Activated T-helper 1 cell treated with anti-CD3 and anti-CD28 coated beads, Interleukin-2, amount 50 U/mL, for 16 hours (primary cell): ENCODE measurements at places on chromosomes 12 and 14.

DNA sequence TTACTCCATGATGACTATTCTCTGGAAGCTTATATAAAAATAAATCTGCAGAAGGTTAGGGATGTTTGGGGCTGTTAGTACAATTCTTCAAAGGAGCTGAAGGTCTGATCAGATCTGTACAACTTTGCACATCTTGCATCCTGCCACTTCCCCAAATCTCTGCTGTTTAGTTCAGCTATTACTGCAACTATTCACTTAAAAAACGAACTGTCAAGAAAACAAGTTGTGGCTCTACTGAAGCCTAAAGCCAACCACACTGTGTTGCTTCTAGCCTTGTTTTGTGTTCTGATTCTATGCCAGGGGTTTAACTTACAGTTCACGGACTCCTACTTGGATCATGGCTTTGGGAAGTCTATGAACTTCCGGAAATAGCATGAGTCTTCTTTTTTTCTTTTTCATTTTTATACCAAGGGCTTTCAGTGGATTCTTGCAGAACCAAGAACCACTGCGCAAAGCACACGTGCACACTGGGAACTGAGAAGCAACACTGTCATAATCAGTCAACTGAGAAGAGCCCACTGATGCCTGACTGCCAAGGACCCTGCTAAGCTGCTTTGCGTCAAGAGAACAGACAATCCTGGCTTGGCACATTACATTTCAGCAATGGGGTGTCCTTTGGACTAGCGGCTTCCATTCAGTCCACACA lies 66.3 kb upstream of the EEA1 start:
- DNase-seq = no peak

- no peak for DNase-seq
Observed at GRCh38 chr12:89965993-89966392, 257.4 kb upstream of the ATP2B1 start.

GRCh38 chr12:101475751-101476305 lies 692 bp downstream of the SPIC start:
- DNase-seq = no peak

- no peak for DNase-seq
Observed at GRCh38 chr12:132458441-132458840, 31.5 kb upstream of the FBRSL1 start.

DNA sequence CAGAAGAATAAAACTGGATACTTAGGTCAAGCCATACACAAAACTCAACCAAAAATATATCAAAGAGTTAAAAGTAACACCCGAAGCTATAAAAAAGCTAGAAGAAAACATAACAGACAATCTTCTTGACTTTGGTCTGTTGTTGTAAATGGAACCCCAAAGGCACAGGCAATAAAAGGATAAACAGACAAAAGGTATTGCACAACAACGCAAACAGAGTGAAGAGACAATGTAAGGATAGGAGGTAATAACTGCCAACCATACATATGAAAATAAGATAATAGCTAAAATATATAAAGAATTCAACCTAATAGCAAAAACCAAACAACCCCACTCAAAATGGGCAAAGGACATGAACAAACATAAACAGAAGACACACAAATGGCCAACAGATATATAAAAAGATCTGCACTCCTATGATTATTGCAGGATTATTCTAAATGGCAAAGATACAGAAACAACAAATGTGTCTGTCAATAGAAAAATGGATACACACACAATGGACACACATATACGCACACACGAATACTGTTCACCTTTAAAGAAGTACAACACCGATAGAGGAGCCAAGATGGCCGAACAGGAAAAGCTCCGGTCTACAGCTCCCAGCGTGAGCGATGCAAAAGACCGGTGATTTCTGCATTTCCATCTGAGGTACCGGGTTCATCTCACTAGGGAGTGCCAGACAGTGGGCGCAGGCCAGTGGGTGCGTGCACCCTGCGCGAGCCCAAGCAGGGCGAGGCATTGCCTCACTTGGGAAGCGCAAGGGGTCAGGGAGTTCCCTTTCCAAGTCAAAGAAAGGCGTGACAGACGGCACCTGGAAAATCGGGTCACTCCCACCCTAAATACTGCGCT lies 1137.1 kb downstream of the FSCB start:
- DNase-seq = no peak

DNA sequence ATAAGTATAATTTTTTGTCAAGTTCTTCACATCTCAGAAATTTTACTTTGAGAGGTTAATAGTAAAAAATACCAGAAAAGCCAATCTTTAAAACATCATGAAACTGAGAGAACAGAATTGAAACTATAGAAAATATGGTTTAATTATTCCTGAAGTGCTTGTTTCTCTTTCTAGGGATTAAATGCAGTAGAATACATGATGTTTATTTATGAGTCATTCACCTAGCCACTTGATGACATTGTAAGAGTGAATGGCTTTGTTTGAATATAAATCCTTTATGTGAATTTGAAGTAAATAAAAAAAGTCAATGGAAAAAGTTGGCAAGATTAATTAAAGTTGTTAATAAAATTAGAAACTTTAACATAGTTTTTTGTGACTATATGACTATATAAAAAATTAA lies 48.4 kb downstream of the KTN1 start:
- no peak for DNase-seq
